Activated T-cell treated with anti-CD3 and anti-CD28 coated beads, Interleukin-2, amount 50 U/mL, for 1 hour (primary cell): ENCODE measurements at places on chromosomes 7 and 10.

DNA sequence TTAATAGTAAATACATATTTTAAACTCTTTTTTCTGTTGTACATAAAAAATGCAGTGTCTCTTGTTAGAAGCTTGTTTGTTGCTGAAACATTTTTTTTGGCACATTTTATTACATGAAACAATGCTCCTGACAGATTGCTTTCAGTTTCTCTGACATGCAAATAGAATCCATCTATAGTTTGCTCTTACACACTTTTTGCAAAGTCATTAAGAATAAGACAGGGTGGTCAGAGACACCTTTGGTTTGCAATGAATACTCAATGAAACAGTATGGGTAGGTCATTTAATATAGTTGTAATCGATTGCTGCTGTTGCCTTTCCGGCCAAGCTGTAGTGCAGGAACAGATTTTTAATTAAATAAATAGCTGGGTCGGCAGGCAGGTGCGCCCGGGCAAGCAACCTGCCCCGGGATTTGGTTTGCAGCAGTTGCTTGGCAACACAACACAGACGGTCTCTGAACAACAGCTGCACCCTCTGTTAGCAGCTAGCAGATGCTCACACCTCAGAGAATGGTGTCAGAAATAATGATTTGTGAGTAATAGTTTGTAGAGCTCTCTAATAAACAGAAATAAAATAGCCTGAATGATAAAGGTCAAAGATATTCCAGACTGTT lies 115.7 kb upstream of the CACNA2D1 start:
- no peak for DNase-seq

GRCh38 chr7:51227861-51228260 lies 88.7 kb downstream of the COBL start:
- no peak for DNase-seq

- DNase-seq = peak; percentile 27
These were observed 553 bp downstream of the TSPAN15 start for GRCh38 chr10:69451784-69452251.

DNA sequence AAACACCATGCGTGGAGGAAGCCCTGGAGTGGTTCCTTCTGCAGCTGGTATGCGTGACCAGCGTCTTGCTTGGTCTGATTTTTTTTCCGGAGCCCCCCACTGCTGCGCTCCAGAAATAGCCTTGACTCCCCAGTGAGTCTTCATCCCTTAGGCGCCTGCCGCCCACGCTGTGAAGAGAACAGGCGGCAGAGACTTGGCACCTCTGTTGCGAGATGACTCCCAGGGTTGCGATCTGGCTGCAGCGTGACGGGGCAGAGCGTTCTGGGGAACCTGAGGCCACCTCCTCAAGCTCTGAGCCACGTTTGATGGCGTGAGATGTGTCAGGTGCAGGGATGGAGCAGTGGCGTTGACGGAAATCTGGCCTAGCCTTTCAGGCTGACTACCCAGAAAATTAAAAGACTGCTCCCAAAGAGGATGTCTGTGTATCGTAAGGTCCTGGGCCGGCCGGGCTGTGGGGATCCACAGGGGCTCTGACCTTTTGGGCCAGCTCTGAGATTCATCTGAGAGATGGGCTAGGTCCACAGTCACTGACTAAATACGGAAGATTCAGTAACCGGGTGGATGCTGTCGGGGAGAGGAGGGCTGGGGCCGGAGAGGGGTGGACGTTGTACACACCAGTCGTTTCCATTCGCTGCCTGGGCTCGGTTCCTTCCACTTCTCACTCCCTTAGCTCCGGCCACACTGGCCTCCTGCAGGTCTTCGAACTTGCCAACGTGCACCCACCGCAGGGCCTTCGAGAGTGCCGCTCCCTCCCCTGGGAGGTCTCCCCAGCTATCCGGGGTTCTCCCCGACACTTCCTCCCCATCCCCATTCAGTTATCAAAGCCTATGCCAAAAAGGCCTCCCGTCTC lies 33.8 kb downstream of the PFKFB3 start:
- peak; percentile 27 for DNase-seq

DNA sequence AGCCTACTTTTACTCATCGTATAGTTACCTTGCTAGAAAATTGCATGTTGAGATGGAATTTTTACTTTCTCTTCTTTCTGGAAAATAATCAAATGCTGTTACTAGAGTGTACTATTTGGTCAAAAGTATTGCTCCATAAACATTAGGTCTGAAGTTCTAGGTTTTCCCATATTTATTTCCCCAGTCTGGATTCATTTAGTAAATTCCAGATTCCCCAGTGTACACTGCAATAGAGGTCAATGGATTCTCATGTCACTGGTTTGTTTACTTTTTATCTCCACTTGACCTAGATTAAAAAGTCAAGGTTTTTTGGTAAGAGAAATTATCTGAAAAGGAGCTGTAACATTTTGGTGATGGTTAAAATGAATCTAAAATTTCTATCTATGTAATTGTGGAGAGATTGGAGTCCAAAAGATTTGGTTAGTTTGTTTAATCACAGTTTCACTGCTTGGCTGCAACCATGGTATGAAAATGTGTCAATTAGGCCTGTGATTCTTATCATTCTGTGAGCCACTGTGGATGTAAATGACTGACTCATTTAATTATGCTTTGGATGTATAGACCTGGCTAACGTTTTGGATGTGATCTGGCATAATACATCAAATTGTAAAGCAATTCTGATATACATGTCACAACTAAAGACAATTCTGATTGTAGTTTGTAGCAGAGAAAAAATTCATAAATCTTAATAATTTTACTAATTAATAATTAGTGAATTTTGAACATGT lies 32.7 kb upstream of the STEAP4 start:
- no peak for DNase-seq

DNA sequence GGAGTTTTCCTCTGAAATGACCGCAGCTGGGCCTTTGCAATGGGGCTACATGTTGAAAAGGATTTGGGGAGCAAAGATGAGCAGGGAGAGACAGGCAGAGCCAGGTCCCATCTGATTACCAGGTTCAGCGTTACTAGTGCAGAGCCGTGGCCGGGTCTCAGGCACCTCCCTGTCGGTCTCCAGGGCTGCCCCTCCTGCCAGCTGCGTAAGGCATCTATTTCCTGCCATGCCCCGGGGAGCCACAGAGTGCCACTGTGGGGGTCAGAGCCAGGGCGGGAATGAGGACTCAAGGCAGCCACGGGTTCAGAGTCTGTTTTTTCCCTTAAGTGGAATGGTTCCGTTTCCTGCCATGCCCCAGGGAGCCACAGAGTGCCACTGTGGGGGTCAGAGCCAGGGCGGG lies 382.6 kb upstream of the SHH start:
- DNase-seq = no peak

DNA sequence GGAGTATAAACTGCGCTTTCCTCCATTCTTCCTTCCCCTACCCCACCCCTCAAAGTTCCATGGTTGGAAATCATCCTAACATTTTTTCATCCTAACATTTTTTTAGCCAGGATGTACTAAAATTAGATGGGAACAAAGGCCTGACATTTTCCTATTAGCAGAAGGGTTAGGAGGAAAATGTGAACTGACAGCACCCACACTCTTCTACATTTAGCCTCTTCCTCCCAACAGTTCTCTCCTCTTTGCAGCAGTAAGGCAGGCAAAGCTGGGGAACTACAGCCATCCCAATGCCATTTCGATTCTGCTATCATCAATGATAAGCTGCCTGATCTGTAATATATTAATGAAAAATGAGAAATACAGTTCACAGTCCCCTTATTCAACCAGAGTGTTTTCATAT lies 11.4 kb upstream of the FAM53B start:
- DNase-seq = no peak

DNA sequence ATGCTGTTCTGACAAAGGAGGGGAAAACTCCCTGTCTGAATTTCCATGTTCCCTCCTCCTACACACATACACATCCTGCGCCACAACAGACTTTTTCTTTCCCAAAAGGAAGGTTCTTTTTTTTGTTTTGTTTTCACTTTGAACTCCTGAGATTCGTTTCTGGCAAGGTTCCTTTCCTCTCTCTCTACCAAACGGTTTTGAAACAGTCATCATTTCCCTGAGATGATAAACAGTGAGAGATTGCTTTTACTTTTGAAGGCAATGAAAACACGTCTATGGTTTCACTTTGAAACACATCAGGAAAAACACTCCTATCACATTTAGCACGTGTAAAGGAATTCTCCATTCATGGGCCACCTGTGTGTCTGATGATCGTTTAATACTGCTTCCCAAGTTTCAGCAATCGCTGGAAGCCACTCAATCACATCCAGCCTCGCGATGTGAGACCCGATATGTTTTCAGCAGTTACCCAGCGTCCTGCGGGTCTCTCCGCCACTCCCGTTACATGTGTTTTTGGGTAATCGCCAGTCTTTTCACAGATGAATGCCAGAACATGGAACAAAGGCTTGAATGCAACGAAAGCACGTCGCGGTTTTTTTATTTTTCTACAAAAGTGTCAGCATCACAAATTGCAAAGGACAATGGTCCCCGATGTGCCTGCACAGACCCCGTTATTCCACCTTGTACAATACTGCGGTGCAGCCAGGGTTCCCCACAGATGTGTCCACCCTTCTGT lies 62.8 kb upstream of the CUX1 start:
- no peak for DNase-seq

GRCh38 chr7:88200261-88200660 lies 19.6 kb downstream of the SRI start:
- DNase-seq = no peak

DNA sequence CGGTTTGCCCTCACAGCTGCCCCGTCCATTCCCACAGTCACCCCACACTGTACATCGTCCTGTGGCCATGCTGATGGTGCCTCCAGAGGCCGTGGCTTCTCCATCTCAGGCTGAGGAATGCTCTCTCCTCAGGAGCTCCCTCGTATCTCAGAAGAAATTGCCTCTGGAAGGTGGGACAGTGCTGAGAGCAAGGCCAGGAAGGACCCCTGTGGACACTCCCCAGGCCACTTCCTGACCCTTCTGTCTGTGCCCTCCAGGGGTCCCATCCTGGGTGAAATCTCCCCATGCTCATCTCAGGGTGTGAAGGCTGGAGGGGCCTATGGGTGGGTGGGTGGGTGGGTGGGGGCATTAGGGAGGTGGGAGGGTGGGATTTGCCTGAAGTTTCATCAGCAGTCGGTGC lies 454.3 kb downstream of the PLXNA4 start:
- DNase-seq = no peak

DNA sequence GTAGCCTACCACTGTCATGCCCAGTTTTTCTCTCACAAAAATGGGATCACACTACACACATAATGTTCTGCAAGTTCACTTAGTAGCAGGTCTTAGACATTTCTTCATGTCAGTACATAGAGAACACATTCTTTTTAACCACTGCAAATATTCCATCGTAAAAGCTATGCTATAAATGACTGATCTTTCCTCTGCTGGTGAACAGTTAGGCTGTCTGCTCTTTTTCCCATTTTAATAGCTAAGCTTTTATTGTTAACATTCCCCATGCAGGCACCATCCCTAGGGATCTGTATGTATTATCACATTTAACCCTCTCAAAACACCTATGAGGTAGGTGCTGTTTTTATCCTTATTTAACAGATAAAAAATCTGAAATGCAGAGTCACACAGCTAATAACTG lies 46.2 kb upstream of the PDCD4 start:
- DNase-seq = no peak
